Activated CD4-positive, alpha-beta T cell treated with anti-CD3 and anti-CD28 coated beads for 36 hours (primary cell): ENCODE measurements at places on chromosomes 3 and 15.

DNA sequence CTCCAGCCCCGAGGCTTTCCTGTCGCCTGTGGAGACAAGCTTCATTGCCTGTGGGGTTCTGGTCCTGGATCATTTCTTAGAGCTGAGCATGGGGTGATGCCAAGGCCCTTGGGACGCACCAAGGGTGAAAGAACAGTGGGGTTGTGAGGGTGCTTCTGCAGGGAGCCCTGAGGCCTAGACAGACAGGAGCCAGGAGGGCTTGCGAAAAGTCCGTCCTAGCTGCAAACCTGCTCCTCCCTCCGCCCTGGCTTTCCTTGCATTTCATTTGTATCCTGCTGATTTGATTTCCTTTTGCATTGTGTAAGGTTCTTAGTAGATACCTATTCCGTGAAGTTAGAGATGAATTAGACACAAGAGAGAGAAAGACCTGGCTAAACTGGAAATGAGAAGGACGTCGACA is 286.9 kb upstream of the C2CD4B start:
- H3K4me3 ChIP-seq, result no peak overlapping the region
- DNase-seq, result no peak
- H3K27ac ChIP-seq, result no peak overlapping the region
- no peaks in the 10 kb centered on the region for H3K4me1 ChIP-seq
- H3K27me3 ChIP-seq, result no peaks in the 10 kb centered on the region

DNA sequence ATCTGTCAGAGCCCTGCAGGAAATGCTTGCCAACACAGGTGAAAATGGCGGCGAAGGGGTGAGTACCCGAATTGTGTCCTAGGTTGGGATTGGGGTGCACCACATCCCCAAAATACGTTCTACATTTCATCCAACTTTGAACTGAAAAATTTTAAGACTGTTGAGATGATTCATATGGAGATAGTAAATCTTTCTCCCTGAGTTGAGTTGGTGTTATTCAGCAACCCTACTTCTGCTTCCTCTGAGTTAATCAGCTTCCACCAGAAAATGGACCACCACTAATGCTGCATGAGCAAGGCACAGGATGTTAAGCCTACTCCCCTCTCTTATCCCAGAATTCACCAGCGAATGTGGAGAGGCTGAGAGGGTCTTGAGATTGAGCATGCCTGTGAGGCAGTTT is 192.9 kb downstream of the RYR3 start:
- H3K27ac ChIP-seq, result no peak overlapping the region
- peaks cover 9% of the 10 kb centered on the region for H3K27me3 ChIP-seq
- H3K4me1 ChIP-seq, result no peaks in the 10 kb centered on the region
- no peak for DNase-seq

DNA sequence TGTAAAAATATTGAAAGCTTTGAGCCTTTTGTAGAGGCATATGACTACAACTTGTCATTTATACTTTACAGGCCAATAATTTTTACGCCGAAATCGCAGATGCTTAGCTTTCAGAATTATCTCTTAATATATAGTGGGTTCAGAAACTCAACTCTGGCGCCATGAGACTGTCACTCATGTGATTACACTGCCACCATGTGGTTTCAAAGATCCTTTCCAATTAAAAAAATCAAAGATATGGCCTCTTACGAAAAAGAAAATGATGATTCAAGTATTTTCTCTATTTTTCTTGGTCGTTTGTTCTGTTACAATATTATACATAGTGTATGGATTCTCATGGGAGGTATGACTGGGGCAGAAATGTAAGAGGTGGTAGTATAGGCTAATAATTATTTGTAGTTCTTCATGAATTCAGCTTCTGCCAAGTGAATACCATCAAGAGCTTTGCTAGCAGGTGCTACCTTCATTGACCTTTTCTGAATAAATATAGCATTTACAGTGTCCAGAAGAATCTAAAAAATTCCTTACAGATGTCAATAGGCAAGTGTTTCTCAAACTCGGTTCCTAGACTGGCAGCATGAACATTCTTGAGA is 751.7 kb upstream of the GOLIM4 start:
- peaks cover 17% of the 10 kb centered on the region for H3K27me3 ChIP-seq
- no peak overlapping the region for H3K4me3 ChIP-seq
- DNase-seq, result peak; percentile 11
- no peaks in the 10 kb centered on the region for H3K36me3 ChIP-seq

DNA sequence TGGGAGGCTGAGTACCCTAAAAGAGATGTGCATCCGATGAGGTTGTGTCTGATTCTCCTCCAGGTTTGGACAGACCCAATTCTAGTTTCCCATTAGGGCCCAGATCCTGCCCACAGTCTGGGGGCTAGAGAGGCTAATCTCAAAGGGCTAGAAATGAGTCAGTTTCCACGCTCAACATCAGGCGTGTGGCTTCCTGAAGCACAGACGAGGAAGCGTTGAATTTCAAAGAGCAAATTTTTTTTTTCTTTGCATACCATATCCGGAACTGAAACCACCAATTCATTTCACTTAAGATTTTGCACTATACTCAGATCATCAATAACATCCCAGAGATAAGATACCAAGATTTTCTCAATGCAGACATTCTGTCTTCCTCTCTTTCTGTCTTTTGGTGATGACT is 173.8 kb upstream of the BCL6 start:
- peak overlapping the region; percentile 59 for H3K4me3 ChIP-seq
- peak overlapping the region; percentile 86 for H3K27ac ChIP-seq
- peaks cover 2% of the 10 kb centered on the region for H3K27me3 ChIP-seq
- peaks cover 70% of the 10 kb centered on the region for H3K4me1 ChIP-seq

GRCh38 chr3:141499965-141500364 is 13.1 kb downstream of the RASA2 start:
- H3K4me1 ChIP-seq, result peaks cover 64% of the 10 kb centered on the region
- no peak for DNase-seq
- peaks cover 22% of the 10 kb centered on the region for H3K36me3 ChIP-seq
- H3K27ac ChIP-seq, result peak overlapping the region; percentile 96

DNA sequence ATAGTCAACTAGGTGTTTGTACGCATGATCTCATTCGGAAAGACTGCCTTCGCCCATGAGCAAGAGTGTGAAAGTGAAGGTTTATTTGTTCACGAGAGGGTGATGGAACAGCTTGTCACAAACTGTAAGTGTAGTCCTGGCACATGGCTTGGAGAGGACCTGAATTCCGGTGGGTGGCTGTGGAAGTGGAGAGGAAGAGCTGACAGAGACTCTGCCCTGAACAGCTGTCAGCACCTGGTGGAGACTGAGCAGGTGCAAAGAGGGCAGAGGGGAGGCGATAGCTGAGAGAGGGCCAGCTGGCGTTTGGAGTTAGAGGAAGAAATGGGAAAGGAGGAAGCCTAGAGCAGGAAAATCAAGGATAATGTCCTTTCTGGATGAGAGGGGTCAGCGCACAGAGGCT is 155.7 kb downstream of the EEFSEC start:
- no peaks in the 10 kb centered on the region for H3K27me3 ChIP-seq
- no peak overlapping the region for H3K4me3 ChIP-seq
- peaks cover 21% of the 10 kb centered on the region for H3K4me1 ChIP-seq
- H3K36me3 ChIP-seq, result peaks cover 12% of the 10 kb centered on the region
- no peak overlapping the region for H3K27ac ChIP-seq

DNA sequence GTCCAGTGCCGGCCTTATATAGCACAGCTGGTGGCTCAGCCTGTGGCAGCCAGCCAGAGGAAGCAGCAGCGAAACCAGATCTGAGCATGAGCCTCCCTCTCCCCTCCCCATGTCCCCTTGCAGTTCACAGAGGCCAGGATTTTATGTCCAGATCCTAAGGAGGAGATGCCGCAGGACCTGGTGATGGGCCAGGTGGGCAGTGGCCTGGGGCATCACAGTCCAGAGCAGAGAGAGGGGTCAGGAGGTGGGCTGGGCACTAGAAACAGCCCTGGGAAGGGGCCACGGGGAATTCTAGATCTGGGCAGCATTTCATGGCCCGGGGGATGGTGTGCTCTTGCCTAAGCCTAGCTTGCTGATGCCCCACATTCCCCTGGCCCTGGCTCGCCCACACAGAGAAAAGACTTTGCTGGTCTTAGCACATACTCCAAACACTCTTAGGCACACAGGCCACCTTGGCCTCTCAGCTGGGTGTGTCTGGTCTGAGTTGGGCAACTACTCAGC is 259 bp upstream of the CILP start:
- no peak overlapping the region for H3K27ac ChIP-seq
- peaks cover 3% of the 10 kb centered on the region for H3K4me1 ChIP-seq
- no peak for DNase-seq
- no peak overlapping the region for H3K4me3 ChIP-seq

- no peak for DNase-seq
- H3K27ac ChIP-seq, result no peak overlapping the region
- no peaks in the 10 kb centered on the region for H3K4me1 ChIP-seq
- no peaks in the 10 kb centered on the region for H3K36me3 ChIP-seq
- no peaks in the 10 kb centered on the region for H3K27me3 ChIP-seq
These were observed 41.5 kb upstream of the MFGE8 start for GRCh38 chr15:88954431-88955277.

DNA sequence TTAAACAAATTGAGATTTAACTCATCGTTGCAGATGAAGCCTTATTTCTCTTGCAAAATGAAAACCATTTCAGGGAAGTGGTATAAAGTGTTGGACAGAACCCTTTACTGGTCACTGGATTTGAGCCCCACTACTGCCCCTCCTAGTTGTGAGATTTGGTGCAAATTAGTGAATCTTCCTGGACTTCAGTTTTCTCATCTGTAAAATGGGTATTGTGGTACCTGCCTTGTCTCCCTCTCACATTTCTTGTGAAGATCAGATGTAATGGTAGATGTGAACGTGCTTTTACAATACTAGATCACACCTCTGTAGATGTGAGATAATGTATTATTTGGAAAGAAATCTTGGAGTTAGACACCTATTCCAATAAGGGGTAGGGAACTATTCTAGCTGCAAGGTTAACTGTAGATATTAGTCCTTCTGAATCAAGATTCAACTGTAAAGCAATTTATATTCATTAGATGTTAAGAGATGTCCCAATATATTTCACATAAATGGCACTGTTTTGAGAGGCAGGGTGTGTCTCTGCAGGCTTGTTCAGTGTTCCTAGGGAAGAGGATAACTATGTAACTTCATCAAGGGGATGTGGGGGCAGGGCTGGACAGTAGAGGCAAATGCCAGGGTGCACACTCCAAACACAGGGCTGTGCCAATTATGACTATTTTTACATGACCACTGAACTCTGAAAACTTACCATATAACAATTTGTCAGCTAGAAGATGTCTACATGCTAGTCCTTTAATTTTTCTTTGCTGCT is 112.4 kb upstream of the PFN2 start:
- H3K4me3 ChIP-seq, result no peak overlapping the region
- H3K4me1 ChIP-seq, result no peaks in the 10 kb centered on the region
- no peak for DNase-seq
- peaks cover 12% of the 10 kb centered on the region for H3K27me3 ChIP-seq
- H3K27ac ChIP-seq, result no peak overlapping the region
- H3K36me3 ChIP-seq, result no peaks in the 10 kb centered on the region

GRCh38 chr3:170414202-170414663 is 4.4 kb upstream of the CLDN11 start:
- peak; percentile 58 for DNase-seq
- H3K36me3 ChIP-seq, result no peaks in the 10 kb centered on the region
- H3K4me3 ChIP-seq, result no peak overlapping the region

DNA sequence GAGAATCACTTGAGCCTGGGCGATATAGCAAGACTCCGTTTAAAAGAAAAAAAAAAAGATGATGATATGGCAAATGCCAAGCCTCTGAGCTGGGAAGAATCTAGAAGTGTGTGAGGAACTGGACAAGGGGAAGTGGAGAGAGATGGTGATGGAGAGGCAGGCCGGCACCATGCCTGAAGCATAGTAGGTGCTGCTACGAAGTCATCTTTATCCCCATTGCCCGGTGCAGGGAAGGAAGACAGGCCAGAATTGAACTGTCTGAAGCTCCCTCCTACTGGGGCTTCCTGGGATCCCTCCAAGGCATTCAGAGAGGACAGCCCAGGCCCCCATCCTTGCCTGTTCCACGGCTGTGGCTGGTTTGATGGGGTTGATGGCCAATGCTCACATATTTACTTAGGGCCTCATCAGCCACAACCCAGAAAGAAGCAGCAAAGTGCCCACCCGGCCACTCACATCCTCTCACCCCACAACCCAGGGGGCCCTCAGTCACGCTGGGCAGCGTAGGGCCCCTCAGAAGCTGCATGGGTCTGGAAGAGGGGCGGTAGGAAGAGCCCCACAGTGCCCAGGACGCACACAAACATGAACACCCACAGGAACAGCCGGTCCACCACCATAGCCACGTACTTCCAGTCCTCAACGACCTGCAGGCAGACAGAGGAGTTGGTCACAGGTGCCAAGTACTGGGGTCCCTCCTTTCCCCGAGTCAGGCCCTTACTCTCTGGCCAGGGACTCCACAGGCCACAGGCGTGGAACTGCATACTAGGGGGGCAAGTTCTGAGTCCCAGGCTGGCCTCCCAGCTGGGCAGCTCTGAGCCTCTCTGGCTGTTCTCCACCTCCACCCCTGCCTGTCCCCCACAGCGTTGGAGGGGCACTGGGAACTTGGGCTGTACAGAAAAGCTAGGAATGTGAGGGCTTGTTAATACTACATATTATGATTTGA is 4.1 kb upstream of the CHRNA3 start:
- H3K27ac ChIP-seq, result no peak overlapping the region
- DNase-seq, result no peak
- H3K4me3 ChIP-seq, result no peak overlapping the region
- peaks cover 21% of the 10 kb centered on the region for H3K27me3 ChIP-seq

DNA sequence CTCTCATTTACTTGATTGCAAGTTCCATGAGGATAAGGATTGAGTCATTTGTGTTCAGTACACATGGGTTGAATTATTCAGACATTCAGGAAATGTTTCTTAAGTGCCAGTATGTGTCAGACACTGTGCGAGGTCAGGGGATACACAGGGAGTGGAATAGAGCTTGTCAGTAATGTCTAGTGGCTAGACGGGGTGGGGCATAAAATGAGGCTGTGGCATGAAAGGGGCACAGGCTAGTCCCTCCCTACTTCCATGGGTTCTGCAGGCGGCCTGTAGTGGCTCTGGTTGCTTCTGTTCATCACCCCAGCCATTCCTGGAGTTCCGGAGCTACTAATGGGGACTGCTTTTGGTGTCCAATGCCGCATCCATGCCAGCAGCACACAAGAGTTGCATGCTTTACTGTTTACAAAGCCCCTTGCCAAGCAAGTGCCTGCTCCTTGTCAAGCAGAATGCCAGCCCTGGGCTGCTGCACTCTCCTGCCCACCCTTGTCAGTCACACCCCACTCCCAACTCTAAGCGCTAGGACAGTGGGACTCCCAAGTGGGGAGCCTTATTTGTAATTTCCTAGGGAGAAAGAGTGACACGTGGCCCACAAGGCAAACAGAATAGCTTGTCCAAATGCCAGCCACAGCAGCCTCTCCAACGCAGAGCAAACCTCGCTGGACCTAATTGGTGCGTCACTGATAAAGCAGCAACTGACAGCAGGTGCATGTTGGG is 70.8 kb downstream of the RAB11A start:
- no peak for DNase-seq
- no peaks in the 10 kb centered on the region for H3K36me3 ChIP-seq
- H3K27me3 ChIP-seq, result no peaks in the 10 kb centered on the region
- H3K4me3 ChIP-seq, result no peak overlapping the region

GRCh38 chr3:29760226-29760685 is 479.4 kb downstream of the RBMS3 start:
- no peak overlapping the region for H3K4me3 ChIP-seq
- no peak overlapping the region for H3K27ac ChIP-seq
- H3K36me3 ChIP-seq, result no peaks in the 10 kb centered on the region
- no peaks in the 10 kb centered on the region for H3K4me1 ChIP-seq
- no peak for DNase-seq
- H3K27me3 ChIP-seq, result peaks cover 2% of the 10 kb centered on the region
